Activated CD4-positive, alpha-beta T cell treated with anti-CD3 and anti-CD28 coated beads, Interleukin-10, Interleukin-2, amounts not matched to agents 100 ng/mL and 50 ng/mL, durations not matched to agents 16 hours and 8 hours (primary cell): ENCODE measurements at places on chromosomes 3 and 15.

DNA sequence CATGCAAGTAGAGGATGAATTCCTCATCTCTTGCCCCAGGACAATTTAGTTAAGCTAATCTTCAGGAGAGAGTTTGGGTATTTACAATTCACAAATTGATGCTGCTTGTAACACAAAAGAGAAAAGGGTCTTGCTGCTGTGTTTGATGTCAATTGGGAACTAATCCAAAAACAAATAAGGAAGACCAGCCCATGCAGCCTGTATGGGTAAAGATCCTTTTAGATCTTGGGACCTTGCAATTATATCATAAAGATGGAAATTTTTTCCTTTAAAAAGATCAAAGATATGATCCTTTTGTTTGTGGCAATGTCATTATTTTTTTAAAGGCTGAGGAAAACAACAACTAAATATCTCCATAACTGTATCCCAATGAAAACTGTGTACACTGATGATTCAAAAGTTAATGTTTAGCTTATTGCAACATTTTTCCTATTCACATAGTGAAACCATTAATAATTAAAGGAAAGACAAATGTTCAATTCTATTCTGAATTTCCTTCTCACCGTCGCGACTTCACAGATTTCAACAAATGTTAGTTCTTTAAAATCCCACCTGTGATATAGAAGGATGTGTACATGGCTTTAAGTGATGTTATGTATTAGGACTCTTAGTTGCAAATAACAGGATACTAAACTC, 40.2 kb downstream of the TMEM212 start:
- DNase-seq: no peak

- no peak for DNase-seq
These were observed 2.6 kb downstream of the PRC1 start for GRCh38 chr15:90991587-90992285.

DNA sequence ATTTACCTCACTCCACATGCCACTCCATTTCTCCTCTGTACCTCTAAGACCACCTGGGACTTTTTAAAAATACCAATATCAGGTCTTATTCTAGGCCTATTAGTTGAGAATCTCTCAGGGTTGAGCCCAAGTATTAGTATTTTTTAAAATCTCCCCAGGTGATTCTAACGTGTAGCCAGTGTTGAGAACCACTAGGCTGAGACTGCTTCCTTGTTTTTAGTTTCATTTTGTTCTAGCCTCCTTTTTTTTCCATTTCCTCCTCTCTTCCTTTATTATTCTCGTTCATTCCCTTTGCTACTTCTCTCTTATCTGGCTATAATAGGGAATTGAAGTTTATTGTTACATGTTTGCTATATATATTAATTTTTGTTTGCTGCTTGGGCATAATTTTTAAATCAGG, 217.8 kb upstream of the CD96 start:
- no peak for DNase-seq

- DNase-seq: no peak
These were observed 243.0 kb downstream of the KBTBD8 start for GRCh38 chr3:67241084-67241483.

DNA sequence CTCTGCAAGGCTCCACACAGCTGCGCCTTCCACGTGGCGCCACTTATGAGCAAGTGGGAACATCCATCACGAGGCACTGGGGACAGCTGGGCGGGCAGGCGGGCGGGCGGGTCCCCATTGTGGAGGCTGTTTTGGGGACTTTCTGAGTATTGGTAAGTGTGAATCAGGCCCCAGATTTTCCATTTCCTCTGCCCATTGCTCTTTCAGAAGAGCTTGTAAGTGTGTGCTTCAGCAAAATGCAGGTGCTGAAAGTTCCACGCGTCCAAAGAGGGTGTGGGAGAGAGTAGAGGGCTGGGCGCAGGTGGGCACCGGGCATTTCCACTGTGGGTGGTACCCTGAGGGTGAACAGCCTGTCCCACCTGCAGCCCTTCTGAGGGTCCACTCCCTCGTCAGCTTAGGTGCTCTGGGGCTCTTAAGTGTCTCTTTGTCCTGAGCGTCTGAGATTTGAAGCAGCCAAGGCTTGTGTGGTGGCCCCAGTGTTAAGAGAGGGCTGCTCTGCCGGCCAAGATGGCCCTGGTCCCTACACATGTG, 177.1 kb downstream of the RPLP1 start:
- no peak for DNase-seq

DNA sequence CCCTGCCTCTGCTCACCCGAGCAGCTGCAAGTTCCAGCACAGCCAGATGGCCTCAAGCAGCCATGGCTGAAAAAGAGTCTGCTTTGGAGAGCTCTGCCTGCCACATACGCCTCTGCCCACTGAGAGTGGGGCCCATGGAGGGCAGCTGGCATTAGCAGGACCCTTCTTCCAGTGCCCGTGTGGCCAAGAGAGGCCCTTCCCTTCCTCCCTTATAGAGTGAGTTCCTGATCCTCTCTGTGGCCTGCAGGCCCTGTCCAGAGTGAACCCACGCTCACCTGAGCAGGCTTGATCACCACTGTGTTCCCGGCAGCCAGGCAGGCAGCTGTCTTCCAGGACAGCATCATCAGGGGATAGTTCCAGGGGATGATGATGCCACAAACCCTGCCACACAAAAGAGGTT, 41.4 kb upstream of the SLC41A3 start:
- DNase-seq: no peak

DNA sequence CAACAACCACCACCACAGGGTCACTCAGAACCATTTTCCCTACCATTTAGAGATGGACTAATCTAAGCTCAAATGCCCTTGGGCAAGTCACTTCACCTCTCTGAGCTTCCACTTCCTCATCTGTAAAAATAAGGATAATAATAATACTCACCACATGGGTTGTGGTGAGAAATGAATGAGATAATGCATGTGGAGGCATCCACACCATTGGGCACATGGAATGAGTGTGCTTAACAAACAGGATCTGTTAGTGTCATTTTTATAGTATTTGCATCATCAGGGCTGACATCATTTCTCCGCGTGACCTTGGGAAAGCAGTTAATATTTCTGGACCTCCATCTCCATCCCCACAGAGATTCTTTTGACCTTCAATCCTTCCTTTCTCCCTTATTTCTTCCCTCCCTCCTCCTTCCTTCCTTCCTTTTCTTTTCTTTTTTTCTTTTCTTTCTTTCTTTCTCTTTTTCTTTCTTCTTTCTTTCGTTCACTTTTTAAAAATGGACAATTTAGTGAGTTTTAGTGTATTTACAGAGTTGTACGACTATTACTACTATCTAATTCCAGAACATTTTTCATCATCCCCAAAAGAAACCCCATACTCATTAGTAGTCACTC, 7.7 kb upstream of the RFT1 start:
- DNase-seq: no peak

- DNase-seq: no peak
These were observed 115.5 kb downstream of the SLC25A26 start for GRCh38 chr3:66336333-66336766.

DNA sequence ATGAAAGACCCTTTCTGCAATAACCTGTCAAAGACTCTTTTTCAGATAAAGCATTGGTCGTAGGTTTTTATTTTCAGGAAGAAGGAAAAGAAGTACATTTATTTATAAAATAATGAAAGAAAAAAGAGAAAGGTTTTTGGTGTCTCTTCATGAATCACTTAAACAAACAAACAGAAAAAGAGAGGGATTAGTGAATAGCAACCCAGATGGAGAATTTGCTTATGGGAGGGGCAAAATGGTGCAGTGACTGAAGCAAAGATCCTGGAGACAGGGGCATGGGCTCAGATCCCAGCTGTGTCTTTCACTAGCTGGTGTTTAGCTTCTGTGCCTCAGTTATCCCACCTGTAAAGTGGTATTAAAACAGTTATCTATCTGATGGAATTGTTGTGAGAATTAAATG, 78.6 kb upstream of the PFN2 start:
- no peak for DNase-seq

DNA sequence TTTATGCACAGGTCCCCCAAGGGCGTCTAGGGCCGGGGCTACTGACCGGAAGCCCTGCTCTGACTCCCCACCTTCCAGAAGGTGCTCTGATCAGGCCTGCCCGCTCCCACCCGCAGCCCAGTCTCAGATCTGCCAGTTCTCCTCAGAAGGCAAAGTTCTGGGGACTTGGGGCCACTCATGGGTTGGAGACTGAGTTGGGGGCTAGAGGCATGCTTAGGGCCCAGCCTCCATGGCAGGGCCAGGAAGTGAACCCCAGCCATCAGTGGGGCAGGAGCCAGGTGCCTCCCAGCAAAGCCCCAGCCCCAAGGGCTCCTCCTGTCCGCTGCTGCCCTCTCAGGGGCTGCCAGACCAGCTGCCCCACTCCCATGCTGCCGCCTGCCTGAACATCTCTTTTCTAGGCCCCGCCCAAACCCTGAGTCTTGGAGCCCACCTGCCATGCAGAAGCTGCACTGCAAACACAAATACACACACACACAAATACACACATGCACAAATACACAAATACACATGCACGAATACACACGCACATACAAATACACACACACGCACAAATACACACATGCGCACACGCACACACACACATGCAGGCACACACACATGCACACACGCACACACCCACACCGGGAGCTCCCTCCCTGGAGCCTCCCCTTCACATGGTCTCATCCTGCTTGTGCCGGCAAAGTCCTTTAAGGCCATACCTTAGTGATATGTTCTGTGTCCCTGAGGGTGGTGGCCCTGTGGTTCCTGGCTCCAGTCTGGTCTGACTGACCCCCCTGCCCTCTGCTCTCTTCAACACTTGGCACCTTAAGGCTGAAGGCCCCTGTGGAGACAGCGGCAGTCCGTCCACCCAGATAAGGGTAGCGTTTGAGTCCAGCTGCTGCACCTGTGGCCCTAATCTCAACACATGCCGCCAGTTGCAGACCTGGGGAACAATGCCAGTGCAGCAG, 59.2 kb upstream of the KLF13 start:
- no peak for DNase-seq

DNA sequence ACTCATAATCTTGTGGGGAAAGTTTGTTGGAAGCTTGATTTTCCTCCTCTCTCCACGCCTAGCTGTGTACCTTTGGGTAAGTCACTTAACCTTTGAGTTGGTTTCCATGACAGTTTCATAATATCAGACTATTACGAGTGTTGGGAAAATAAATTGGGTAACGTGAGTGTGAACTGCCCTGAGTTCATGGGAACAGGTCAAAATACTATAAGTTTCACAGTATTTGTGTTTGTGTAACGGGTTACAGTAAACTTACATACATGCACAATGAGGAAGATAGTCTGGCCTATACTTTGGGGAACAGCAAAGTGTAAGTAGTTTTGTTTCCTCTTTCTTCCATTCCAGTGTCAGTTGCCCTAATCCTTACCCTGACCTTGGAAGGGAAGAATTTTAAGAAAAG, 509.9 kb downstream of the MECOM start:
- DNase-seq: no peak

DNA sequence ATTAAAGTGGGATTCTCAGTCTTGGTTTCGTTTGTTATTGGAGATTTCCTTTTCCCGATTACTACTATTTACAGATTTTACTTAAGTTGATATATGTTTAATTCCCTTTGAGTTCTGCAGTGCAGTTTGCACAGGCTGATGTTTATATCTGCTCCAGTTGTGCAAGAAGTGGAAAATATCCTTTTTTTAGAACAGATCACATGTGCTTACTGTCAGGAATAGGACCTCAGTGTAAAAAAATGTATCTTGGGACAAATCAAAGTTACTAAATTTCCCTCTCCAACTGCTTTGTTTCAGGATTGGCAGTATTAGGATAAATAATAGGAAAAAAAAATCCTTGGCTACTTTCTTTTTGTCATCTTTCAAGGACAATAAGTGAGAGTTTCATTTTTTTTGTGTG, 6.9 kb downstream of the MITF start:
- DNase-seq: no peak

DNA sequence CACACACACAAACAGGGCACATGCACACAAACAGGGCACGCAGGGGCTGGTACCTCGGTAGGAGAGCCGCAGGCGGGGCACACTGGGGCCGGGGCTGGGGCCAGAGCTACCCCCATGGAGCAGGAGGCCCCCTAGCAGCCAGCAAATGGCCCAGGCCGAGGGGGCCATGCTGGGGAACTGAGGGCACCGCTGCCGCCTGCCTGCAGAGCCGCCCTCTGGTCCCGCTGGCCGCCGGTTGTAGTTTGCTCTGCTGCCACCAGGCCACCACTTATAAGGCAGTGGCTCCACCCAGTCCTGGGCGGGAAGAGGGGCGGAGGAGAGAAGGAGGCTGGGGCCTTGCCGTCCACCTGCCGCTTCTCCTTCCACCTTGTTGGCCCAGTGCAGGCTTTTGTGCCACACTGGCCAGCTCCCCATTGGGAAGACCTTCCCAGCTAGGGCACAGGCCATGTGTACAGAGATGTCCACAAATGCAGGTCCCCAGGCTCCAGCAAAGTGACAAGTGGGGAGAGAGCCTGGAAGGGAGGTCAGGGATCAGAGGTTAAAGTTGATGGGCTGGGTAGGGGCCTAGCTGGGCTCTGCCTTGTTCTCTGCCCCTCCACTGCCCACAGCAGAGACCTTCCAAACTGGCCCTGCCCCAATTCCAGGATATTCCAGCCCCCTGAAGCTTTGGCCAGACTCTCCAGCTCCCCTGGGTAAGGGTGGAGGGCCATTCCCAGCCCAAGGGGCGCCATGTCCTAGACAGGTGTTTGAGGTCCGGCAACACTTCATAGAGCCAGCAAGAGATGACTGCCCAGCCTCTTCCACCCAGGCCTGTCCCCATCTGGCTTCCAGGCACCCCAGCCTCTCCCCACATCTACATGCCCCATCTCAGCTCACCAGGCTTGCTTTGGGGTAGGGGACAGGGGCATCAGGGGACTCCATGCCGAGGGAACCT, at the start of gene SEMA3G:
Gene SEMA3G, minus strand, starts transcription at position 244 of the 934 bp plus-strand sequence. Its CDS starts 76 bp downstream, at position 168.
- DNase-seq: peak; percentile 84

GRCh38 chr3:127033786-127034185, 50.9 kb downstream of the PLXNA1 start:
- no peak for DNase-seq

DNA sequence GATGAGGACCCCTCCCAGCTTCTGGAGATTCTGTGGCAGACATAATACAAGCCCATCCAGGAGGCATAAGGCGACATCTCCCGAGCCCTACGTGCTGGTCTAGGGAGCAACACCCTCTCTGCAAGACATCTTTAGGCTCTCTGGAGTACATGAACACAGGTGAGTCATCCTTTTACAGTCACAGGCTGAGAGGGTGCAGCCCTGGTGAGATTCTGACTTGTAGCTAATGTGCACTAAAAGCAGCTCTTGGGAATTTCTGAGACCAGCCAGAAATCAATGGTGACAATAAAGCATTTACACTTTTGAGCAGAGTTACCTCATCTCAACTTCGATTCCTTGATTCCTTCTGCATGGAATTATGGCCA, 131.1 kb downstream of the XXYLT1 start:
- DNase-seq: no peak
